ENCODE measurements at places on chromosomes 7 and 10. TPM values are rescaled to one million over a fixed set of nuclear protein-coding genes. Genes with fewer than 3 reads are reported as not detected.

Gene SPDYE1
- total RNA-seq, result not detected

Gene KIAA1549
- total RNA-seq, result 1.2 TPM

Gene PLCE1
- total RNA-seq, result 9.6 TPM

Gene HOXA6
- total RNA-seq, result 10.0 TPM

Gene EEF1AKMT2
- 10.0 TPM for total RNA-seq

Gene PRSS2
- not detected for total RNA-seq

Measured in sigmoid colon (tissue), 7 donors.